IMR-90 (cell line): ENCODE measurements at places on chromosomes 2 and 18.
A peak's percentile ranks its signal among the peaks of the same experiment; 100 is the strongest.

DNA sequence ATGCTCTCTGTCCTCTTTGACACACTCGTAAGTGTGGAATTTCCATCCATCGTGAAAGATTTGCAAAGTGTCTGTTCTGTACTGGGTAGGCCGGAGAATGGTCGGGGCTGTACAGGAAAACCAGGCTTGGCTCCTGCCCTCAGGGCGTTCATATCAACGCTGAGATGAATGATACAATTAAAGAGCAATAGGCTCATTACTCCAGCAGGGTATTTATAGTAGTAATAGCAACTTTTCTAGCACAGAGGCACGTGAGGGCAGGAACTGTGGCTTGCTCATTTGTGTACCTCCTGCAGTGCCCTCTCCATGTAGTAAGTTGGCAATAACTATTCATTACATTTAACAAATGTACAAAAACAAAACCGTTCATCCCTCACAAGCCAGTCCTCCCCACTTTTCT, 5.3 kb upstream of the NCK2 start:
- no peak for DNase-seq

GRCh38 chr2:7333960-7334493, 416.8 kb downstream of the RNF144A start:
- DNase-seq, result no peak

- no peak for DNase-seq
Observed at GRCh38 chr18:72444798-72445155, 99.4 kb downstream of the CBLN2 start.

DNA sequence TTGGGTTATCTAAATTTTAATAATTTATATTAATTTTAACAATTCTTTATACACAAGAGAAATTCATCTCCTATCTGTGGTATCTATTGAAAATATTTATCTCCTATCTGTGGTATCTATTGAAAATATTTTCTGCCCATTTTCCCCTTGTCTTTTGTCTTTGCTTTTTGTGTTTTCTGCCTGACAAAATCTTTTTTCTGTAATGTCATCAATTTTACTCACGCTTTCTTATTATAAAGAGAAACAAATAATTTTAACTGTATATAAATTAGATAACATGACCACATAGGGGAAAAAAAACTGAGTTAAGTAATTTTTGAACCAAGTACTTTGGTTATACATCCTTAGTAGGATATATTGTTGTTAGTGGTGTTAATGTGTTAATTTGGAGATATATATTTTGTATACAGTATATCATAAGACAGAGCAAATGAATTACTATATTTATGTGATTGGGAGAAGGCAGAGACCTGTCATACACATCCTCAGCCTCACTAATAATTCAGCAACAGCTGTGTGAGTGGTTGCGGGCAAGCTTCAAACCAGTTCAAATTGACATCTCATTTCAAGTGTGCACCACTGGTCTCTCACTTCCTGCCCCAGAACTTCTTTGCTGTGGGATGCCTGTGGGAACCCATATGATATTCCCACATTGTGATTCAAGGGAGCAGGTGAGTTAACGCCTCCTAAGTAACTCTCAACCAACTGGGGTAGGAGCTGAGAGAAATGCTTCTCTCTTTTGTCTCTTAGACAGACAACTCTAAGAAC, 292.4 kb downstream of the SP3 start:
- no peak for DNase-seq

DNA sequence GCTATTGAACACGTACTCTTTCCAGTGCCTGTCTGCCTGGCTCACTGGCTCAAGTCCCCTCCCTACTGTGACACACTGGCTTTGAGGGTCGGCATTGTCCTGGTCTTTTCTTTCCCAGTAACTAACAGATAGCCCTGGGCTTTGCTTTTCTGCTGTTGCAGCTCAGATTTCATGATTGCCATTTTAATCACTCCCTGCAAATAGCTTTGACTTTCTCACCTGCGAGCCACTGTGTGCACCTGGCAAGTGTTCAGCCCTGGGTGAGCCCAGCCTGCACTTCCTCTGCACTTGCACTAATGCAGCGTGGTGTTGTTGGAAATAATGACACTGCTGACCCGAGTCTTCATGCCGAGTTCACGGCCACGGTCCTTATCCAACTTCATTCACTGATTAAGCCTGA, 52.9 kb downstream of the DCDC2C start:
- DNase-seq, result no peak

DNA sequence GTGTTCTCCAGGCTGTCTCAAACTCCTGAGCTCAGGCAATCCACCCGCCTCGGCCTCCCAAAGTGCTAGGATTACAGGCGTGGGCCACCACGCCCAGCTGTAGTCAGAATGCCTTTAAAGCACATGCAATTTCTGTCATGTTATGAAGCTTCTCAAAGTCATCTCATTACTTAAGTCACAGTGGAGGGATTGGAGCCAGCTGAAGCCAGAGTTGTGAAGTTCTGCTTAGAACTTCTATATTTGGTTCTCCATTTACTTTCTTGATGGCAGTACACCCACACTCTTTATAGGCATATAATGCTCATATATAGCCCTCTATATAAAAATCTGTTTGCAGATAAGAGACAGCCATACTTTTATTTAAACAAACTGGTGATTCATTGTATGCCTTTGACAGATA, 68.8 kb upstream of the CWC22 start:
- DNase-seq, result no peak

DNA sequence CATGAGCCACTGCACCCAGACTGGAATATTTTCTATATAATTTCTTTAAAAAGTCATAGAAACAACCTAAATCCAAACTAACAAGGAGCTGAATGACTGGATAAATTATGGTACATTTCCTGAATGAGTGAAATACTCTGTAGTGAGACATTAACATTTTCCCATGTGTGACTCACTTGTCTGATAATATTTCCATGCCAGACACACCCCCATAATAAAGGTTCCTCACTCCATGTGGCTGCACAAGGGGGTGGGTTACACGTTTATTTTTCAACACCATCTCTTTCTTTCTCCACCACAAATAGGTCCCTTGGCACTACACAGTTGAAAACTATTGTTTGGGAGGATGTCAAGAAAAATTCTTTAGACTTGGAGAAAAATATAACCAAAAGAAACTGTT, 266.3 kb upstream of the LYPD1 start:
- peak; percentile 52 for DNase-seq

DNA sequence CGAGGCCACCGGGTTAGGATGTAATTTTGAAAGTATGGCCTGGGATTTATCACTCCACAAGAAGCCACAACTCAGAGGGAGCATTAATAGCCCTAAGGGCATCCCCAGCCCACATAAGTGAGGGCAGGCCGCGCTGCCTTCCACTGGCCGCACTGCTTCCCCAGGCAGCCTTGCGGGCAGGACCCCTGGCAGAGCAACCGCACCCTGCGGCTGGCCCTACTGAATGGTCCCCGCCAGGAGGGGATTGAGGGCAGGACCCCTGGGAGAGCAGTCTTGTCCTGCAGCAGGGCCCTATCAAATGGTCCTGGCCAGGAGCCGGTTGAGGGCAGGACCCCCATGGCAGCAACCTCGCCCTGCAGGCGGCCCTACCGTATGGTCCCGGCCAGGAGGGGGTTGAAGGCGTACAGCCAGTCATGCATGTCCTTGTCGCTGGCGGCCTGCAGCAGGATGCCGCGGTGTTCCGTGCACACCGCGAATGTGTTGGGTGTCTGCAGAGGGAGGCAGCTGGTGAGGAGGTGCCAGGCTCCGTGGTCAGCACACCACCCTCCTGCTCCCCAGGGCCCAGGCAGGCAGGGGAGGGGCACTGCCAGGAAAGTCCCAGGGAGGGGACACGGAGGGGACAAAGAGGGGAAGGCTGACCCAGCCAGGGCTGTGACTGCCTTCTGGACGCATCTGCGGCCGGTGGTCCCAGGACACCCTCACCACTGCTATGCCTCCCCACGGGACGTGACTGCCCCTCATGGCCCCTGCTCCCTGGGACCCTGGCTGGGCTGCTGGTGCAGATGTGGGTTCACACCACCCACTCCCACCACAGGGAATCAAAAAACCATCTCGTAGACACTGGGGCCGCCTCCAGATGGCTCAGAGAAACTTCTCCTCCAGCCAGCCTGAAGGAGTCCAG, 26.3 kb downstream of the AQP12A start:
- no peak for DNase-seq

- DNase-seq, result peak; percentile 36
Observed at GRCh38 chr2:9004338-9005204, 1.1 kb upstream of the MBOAT2 start.

- DNase-seq, result no peak
Observed at GRCh38 chr18:59265246-59265973, 7.8 kb downstream of the RAX start.

GRCh38 chr2:55025082-55025481, 25.2 kb downstream of the RTN4 start:
- DNase-seq, result no peak

DNA sequence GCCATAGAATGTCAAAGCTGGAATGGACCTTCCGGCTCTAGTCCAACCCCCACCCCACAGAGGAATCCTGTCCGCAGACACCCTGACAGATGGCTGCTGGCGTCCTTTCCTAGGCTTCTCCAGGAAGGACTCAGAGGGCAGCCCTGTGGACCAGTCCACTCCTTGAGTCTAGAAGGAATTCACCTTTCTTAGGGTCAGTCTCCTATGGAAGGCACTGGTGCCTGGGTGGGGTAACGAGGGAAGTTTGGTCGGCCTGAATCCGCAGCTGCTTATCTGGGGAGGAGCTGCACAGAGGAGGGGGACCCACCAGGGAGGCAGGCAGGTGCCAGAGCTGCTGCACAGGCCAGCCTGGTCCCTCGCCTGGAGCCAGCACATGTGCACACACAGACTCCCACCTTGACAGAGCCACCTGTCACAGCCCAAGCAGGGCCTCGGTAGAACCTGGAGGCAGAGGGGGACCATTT, 2.5 kb downstream of the DNMT3A start:
- no peak for DNase-seq

- no peak for DNase-seq
Observed at GRCh38 chr2:133480707-133481429, 87.4 kb downstream of the NCKAP5 start.

DNA sequence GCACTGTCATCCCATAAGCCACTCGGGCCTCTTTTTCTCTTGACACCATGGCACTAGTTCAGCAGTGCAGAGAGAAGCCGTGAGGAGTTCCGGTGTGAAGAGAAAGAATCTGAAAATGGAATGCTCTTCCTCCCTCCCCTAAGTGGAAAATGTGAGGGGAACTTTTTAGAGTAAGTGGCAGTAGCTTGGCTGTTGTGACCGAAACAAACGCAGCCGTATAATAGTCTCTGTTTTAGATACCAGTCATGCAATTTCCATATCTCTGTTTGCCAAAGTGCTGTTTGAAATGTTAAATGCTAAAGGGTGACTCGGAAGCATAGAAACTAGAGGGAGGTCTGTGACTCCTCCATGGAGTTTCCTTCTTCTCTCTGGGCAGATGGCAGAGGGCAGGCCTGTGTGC, 122.9 kb downstream of the MTCL1 start:
- no peak for DNase-seq

DNA sequence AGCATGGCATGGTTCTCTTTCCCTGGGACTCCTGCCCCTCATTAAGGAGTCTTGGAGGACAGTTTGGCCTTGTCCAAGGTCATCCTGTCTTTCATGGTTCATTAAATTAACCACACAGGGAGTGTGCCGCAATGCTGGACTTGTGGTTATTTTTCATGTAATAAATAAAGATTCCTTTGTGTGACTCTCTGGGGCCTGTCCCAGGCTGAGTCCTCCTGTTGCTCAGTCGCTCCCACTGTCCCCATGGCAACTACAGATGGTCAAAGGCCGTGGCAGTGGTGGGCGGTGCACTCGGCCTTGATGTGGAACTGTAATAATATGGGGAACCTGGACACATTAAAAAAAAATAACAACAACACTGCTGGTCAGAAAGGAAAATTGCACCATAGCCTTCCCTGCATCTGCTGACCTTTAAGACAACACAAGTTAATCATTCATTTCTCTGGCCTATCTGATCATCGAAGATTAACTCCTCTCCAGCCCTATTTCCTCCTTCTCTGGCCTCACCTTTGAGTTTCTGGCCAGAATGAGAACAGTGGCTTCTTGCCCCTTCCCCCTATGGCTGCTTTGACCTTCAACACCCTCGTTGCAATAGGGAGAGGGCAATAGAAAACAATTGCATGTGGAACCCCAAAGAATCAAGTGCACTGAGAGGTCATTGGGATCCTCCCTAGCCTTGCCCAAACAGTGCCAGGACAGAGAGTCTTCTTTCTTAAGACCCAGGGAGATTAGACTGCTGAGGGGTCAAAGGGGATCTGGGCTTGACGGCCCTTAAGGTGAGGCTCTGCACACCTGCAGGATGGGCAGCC, 44.7 kb downstream of the PSD4 start:
- no peak for DNase-seq

GRCh38 chr2:50066873-50067272, 912.6 kb upstream of the FSHR start:
- DNase-seq, result no peak

GRCh38 chr2:165648801-165649200, 145.2 kb downstream of the GALNT3 start:
- no peak for DNase-seq

- DNase-seq, result peak; percentile 1
Observed at GRCh38 chr18:70781860-70782453, 493.1 kb downstream of the SOCS6 start.

DNA sequence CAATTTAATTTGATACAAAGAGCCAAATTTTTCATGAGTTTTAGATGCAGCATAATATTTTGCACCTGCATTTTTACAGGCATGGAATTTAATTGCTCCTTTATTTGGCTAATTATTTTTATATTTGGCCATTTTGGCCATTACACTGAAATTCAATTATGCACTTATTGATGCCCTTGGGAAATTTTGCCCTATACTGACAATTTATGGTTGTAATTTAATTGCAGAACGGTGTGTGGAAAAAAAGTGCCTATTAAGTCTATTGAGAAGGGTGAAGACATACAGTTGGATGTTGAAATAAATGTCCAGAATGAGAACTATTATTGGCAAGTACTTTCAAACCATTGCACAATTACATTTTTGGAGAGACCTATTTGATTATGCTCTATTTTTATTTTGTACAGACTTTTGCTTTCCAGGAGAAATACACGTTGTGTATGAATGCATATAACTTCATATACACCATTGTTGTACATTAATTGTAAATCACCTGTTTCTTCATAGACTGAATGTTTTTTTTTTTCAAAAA, 1319.3 kb upstream of the CDH2 start:
- no peak for DNase-seq

DNA sequence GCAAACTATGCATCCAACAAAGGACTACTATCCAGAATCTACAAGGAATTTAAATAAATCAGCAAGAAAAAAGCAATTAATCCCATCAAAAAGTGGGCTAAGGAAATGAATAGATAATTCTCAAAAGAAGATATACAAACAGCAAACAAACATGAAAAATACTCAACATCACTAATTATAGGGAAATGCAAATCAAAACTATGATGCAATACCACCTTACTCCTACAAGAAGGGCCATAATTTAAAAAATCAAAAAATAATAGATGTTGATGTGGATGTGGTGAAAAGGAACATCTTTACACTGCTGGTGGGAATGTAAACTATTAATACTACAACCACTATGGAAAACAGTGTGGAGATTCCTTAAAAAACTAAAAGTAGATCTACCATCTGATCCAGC, 164.7 kb downstream of the ZBTB7C start:
- no peak for DNase-seq

- no peak for DNase-seq
Observed at GRCh38 chr18:49500201-49500921, 13.3 kb upstream of the C18orf32 start.
